ENCODE measurements at places on chromosomes 1 and 21.

GRCh38 chr1:186479162-186479561, 18.2 kb upstream of the PDC start:
- peaks cover 3% of the 10 kb centered on the region for H3K4me1 ChIP-seq
- H3K36me3 ChIP-seq: no peaks in the 10 kb centered on the region

- peaks cover 5% of the 10 kb centered on the region for H3K36me3 ChIP-seq
- no peaks in the 10 kb centered on the region for H3K4me1 ChIP-seq
- DNase-seq: no peak
- H3K4me3 ChIP-seq: no peak overlapping the region
- no peak overlapping the region for H3K27ac ChIP-seq
Measured at GRCh38 chr1:95246511-95246910, 12.5 kb downstream of the RWDD3 start.

DNA sequence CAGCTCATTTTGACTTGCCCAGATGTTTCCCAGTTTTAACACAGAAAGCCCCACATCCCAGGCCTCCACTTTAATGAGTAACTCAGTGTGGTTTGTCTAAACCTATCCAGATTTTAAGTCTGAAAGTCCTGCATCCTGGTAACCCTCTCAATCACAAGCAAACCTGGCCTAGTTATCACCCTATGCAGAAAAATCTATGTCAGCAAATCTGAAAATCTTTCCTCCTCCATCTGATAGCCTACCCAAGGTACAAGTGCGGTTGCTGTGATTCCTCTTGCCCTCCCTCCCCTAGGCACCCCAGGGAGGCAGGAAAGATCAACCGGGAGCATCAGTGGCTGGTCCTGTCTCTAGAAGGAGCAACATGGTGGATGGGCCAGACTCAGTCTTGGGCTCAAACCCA, 163.7 kb downstream of the IGSF21 start:
- H3K36me3 ChIP-seq: no peaks in the 10 kb centered on the region
- DNase-seq: no peak
- no peaks in the 10 kb centered on the region for H3K4me1 ChIP-seq
- no peak overlapping the region for H3K4me3 ChIP-seq

DNA sequence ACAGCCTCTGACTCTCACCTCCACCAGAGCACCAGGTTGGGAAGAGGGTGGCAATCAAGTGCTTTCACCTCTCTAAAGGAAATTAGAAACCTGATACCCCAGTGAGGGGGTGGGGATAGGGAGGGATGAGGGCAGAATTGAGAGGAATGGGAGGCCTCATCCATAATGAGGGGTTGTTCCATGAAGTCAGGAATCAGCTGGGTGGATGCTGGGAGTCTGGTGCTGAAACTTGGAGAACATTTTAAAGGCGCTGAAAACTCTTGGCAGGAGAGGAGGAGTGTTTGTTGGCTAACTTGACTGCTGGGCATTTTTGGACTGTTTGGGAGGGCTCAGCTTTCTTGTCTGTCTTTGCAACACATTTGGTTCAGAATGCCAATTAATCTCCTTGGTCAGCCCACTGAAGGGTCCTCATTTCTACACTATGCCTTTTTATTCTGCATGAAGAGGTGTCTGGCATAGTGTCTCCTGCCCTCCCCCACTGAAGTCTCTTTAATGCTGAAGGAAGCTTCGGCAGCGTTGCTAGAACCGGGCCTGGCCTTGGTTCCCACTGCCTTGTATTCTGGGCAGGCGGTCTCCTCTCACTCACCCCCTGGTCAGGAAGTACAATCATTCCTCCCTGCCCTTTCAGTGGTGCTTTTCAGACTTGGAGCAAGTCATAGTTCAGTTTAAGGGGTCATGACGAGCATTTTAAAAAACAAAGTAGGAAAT, 2.2 kb downstream of the PHGDH start:
- no peak for DNase-seq
- no peaks in the 10 kb centered on the region for H3K27me3 ChIP-seq
- peaks cover 17% of the 10 kb centered on the region for H3K4me1 ChIP-seq
- no peaks in the 10 kb centered on the region for H3K36me3 ChIP-seq
- no peak overlapping the region for H3K4me3 ChIP-seq
- peak overlapping the region; percentile 13 for H3K27ac ChIP-seq

DNA sequence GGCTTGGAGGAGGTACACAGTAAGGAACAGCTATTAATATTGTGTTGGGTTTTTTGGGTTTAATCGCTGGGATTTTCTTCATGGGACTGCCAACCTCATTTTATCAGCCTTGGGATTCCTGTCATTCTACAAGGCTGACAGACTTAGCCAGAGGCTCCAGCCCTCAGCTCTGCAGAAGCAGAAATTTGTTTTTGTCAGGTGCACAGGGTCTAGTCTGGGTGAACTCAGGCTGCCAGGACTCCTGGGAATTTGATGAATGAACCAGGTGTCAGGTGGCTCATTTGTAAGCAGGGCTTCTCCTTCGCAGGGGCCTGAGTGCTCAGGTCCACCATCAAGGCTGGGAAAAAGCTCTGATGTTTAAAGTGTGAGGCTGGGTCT, 11.5 kb upstream of the ZNF362 start:
- no peaks in the 10 kb centered on the region for H3K36me3 ChIP-seq
- peak; percentile 96 for DNase-seq
- no peaks in the 10 kb centered on the region for H3K27me3 ChIP-seq
- no peak overlapping the region for H3K4me3 ChIP-seq

- H3K4me3 ChIP-seq: no peak within 1 kb of the TSS
- no peaks in the 10 kb centered on the region for H3K36me3 ChIP-seq
- no peak within 1 kb of the TSS for H3K27ac ChIP-seq
- DNase-seq: no peak
Measured at GRCh38 chr1:160739098-160739511, at the start of gene SLAMF7. SLAMF7 (plus strand) TSS chr1:160739247; CDS start chr1:160739302, 55 bp downstream.

- no peak overlapping the region for H3K4me3 ChIP-seq
- no peaks in the 10 kb centered on the region for H3K4me1 ChIP-seq
- H3K27ac ChIP-seq: no peak overlapping the region
- no peaks in the 10 kb centered on the region for H3K27me3 ChIP-seq
- DNase-seq: peak; percentile 27
- H3K36me3 ChIP-seq: no peaks in the 10 kb centered on the region
Measured at GRCh38 chr1:178434360-178434759, 62.4 kb downstream of the CLEC20A start.

GRCh38 chr1:43873851-43874250, 59.8 kb upstream of the ARTN start:
- H3K27ac ChIP-seq: no peak overlapping the region
- no peaks in the 10 kb centered on the region for H3K27me3 ChIP-seq
- H3K4me1 ChIP-seq: no peaks in the 10 kb centered on the region
- H3K36me3 ChIP-seq: no peaks in the 10 kb centered on the region
- DNase-seq: peak; percentile 45
- no peak overlapping the region for H3K4me3 ChIP-seq

GRCh38 chr1:150578272-150579109, 919 bp downstream of the MCL1 start:
- DNase-seq: peak; percentile 62
- peaks cover 8% of the 10 kb centered on the region for H3K4me1 ChIP-seq
- H3K27me3 ChIP-seq: no peaks in the 10 kb centered on the region
- H3K36me3 ChIP-seq: peaks cover 9% of the 10 kb centered on the region
- peak overlapping the region; percentile 98 for H3K4me3 ChIP-seq

DNA sequence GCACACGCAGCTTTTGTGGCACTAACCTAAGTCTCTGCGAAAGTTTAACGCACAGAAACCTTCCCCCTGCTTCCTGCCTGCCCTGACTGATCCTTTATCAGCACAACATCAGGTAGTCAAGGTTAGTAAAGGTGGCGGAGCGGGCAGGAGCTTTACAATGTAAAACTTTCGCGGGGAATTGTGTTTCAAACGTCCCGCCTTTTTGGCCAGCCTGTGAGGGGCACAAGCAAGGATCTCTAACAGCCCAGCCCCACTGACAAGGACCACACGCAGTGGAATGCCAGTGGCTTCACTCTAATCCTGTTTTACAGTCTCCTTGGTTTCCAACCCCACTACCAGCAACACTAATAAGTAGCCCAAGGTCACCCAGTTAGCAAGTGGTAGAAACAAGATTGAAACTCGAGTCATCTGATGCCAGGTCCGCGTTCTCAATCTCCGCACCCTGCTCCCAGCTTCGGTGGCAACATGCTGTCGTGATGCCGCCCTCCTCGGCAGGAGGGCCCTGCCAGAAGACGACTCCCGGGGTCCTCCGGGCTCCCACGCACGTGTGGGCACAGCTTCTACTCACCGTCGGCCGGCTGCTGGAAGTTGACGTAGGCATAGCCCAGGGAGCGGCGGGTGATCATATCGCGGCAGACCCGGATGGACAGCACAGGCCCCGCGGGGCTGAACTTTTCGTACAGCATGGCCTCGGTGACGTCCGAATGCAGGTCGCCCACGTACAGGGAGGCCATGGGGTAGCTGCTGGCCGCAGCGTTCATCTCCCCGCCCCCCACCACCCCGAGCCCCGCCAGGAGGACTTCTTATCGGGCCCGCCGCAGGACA, 1.2 kb downstream of the PABPC4 start:
- peak; percentile 82 for DNase-seq
- peak overlapping the region; percentile 55 for H3K27ac ChIP-seq
- H3K4me3 ChIP-seq: peak overlapping the region; percentile 82

- no peaks in the 10 kb centered on the region for H3K27me3 ChIP-seq
- no peak overlapping the region for H3K27ac ChIP-seq
- peaks cover 4% of the 10 kb centered on the region for H3K36me3 ChIP-seq
- no peak for DNase-seq
Measured at GRCh38 chr1:150512846-150513245, 2.7 kb upstream of the FALEC start.

GRCh38 chr1:230267338-230268065, 158.6 kb downstream of the PGBD5 start:
- H3K4me3 ChIP-seq: no peak overlapping the region
- H3K4me1 ChIP-seq: peaks cover 9% of the 10 kb centered on the region
- H3K27me3 ChIP-seq: no peaks in the 10 kb centered on the region
- DNase-seq: peak; percentile 81

DNA sequence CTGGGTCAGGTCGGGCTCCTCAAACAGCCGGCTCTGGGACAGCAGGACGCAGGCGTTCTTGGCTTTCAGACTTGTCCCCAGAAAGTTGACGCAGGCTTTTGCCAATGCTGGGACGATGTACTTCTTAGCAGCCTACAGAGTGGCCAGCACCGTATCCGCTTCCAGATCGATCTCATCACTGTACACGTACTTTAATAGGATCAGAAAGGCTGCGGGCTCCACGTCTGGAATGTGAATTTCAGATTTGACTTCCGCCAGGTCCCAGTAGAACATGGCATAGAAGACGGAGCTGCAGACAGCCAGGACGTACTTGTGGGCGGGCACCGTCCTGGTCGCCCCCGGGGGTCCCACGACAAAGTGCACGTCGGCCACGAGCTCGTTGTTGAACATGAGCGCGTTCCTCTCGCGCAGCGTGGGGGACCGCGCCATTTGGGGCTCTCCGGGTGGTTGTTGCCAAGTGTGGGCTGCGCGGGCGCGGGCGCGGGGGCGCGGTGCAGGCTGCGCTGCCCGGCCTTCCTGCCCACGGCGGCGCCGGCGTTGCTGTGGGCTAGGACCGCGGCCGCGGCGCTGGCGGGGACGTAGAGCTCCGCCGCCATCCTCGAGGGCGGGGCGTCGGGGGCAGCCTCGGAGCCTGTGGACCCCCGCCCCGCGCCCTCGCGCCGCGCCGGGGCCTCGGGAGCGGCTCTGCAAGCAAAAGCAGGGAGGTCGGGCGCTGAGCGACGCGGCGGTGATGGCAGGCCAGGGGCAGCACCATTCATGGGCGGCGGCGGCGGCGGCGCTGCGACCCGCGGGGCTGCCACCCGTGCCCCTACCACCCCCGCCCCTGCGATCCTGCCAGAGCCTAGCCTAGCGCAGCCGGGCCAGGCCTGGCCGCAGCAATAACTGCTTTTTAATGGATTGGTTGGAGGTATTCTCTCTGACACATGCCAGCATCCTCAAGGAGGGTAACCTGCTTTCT, 10.6 kb downstream of the CNR2 start:
- no peaks in the 10 kb centered on the region for H3K36me3 ChIP-seq
- H3K27me3 ChIP-seq: peaks cover 23% of the 10 kb centered on the region
- no peak overlapping the region for H3K27ac ChIP-seq
- peaks cover 4% of the 10 kb centered on the region for H3K4me1 ChIP-seq
- H3K4me3 ChIP-seq: no peak overlapping the region

GRCh38 chr1:52057255-52057654, 1.2 kb downstream of the BTF3L4 start:
- H3K27ac ChIP-seq: no peak overlapping the region
- no peaks in the 10 kb centered on the region for H3K4me1 ChIP-seq
- DNase-seq: no peak
- no peaks in the 10 kb centered on the region for H3K27me3 ChIP-seq
- H3K36me3 ChIP-seq: peaks cover 11% of the 10 kb centered on the region

GRCh38 chr1:82266351-82266750, 465.6 kb downstream of the ADGRL2 start:
- peaks cover 2% of the 10 kb centered on the region for H3K4me1 ChIP-seq
- H3K36me3 ChIP-seq: no peaks in the 10 kb centered on the region
- no peaks in the 10 kb centered on the region for H3K27me3 ChIP-seq
- no peak overlapping the region for H3K4me3 ChIP-seq

- no peak overlapping the region for H3K27ac ChIP-seq
- no peak for DNase-seq
- no peaks in the 10 kb centered on the region for H3K4me1 ChIP-seq
- H3K36me3 ChIP-seq: no peaks in the 10 kb centered on the region
- no peaks in the 10 kb centered on the region for H3K27me3 ChIP-seq
Measured at GRCh38 chr1:233277637-233278606, 17.6 kb downstream of the PCNX2 start.

DNA sequence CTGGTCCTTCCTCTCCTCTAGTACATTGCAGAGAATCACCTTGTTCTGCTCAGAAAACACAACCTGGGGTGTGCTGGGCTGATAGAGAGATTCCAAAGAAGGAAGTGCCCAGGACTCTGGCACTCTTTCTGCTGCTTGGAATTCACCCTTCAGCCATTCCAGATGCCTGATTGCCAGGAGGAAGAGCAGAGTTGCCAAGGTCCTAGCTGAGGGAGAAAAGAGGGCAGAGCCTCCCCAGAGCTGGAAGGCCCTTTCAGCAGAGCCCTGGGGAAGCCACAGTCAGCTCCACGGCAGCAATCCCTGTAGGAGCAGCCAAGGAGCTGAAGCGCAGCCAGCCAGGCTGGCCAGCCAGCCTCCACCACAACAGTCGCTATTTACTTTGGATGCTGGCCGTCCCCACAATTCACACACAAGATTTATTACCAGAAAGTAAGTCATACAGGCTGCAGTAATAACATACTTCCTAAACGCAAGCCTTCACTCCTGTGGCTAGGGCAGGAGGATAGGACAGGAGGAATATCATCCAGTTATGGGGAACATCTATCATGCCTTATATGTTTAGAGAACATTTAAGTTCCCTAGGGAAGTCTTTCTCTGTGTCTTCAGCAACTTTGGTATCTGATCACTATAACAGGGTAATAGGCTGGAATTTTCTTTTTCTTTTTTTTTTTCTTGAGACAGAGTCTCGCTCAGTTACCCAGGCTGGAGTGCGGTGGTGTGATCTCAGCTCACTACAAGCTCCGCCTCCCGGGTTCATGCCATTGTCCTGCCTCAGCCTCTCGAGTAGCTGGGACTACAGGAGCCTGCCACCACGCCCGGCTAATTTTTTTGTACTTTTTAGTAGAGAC, 36.6 kb upstream of the SLC44A3 start:
- H3K27ac ChIP-seq: no peak overlapping the region
- H3K4me1 ChIP-seq: no peaks in the 10 kb centered on the region
- H3K4me3 ChIP-seq: no peak overlapping the region
- H3K36me3 ChIP-seq: no peaks in the 10 kb centered on the region
